Activated effector memory CD4-positive, alpha-beta T cell treated with Interleukin-2 at 50 U/mL for 16 hours (primary cell): ENCODE measurements at places on chromosomes 11 and 22.

DNA sequence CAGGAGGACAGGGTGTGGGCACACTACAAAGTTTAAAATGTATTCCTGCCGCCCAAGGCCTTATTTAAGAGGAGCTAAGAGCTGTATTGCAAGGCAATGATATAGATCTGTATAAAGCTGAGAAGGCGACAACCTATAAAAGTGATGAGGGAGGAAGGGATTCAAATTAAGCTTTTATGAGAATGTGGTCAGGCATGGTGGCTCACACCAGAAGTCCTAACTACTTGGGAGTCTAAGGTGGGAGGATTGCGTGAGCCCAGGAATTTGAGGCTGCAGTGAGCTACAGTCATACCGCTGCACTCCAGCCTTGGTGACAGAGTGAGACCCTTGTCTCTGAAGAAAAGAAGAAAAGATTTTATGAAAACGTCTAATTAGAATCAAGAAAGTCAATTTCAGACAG, 9.7 kb upstream of the GLB1L3 start:
- DNase-seq = no peak

DNA sequence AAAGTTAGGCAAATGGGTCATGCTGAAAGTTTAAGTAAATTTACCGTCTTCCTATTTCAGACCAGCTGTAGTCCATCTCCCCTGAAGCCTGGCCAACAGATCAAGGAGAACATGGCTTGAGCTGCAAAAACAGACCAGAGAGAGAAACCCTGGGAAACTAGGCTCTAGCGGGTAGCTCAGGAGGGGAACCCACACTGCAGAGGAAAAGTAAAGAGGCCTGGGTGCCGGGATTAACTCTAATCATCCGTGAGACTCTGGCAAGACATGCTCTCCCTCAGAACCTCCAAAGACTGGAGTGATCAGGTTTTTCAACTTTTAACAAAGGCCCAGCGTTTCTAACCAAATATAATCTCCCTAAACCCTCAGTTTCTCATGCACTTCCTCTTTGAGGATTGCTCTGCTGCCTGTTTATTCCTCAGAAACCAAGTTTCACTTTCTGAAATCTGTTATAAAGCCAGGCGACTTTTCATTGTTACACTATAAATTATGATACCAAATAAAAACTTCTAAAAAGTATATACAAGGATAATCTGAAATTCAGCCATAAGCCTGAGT, 67.5 kb downstream of the GAB2 start:
- DNase-seq = no peak

- DNase-seq = peak; percentile 35
Measured at GRCh38 chr11:11848891-11849746, 7.3 kb downstream of the USP47 start.

GRCh38 chr11:62152245-62153086, 28.7 kb downstream of the INCENP start:
- DNase-seq = no peak

DNA sequence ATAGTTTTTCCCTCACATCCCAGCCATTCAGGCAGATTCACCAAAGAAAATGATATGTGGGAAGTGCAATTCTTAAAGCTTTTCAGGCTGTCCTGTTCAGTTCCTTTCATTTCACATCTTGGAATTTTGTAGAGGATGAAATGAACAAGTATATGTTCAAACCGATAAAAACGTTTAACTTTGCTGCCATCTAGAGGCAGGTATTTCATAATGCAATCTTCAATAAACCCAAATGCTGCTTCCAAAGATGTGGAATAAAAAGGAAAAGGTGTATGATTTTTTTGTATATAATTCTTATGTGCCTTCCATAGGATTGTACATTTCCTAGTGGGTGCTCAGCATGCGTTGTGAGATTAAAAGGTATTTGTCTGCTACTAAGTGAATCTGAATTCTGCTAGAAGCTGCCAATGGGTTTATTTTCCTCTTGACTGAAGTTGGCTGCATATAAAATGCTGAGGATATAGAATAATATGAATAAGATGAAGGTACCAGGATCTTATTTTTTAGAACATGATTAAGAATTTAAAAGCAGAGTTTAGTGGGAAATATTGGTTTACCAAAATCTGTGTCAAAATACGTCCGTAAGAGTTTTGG, 199.3 kb downstream of the PGR start:
- DNase-seq = no peak

DNA sequence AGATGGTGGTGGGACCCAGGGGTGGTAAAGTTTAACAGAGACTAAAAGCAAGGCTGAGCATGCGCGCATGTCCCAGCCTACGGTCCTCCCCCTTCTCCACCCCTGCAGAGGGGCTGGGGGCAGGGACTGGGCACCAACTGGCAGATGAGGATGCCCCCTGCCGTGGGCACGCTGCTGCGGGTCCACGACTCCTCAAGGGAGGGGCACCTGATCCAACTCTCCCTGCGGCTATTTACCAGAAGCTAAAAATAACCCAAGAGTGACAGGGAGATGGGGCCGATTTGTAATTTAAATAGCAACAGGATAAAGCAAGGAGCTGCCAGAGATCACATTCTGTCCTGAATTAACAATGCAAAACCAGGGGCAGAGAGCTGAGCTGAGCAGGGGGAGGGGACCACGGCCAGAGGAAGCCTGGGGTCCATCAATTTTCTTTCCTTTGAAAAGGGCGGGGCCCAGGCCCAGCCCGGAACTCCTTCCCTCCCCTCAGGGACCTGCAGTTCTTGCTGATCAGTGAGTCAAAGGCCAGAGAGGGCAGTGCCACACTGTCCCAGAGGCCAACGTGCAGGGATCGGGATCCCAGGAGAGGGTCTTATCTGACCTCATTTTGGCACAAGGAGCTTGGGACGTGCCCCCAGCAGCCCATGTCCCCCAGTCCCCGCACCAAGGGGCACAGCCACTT, 8.1 kb upstream of the DGKZ start:
- no peak for DNase-seq

DNA sequence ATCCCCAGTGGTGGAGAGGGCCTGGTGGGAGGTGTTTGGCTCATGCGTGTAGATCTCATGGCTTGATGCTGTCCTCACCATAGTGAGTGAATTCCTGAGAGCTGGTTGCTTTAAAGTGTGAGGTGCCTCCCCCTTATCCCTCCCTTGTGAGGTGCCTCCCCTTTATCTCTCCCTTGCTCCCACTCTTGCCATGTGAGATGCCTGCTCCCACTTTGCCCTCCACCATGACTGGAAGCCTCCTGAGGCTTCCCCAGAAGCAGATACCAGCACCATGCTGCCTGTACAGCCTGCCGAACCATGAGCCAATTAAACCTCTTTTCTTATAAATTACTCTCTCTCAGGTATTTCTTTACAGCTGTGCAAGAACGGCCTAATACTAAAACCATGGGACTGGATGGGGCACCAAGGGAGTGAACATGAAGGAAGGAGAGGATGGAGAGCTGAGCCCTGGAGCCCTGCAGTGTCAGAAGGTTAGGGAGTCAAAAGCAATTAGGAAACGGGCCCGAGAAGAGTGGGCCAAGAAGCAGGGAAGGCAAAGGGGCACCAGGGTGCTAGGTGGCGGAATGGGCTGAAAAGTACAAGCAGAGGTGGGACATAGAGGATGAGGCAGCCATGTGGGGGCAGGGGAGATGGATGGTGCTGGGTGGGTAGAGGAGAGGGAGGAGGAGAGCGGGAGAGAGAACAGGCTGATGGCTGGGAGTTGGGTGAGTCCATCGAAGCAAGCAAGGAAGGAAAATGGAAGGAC, 9.4 kb downstream of the IFITM10 start:
- DNase-seq = no peak

DNA sequence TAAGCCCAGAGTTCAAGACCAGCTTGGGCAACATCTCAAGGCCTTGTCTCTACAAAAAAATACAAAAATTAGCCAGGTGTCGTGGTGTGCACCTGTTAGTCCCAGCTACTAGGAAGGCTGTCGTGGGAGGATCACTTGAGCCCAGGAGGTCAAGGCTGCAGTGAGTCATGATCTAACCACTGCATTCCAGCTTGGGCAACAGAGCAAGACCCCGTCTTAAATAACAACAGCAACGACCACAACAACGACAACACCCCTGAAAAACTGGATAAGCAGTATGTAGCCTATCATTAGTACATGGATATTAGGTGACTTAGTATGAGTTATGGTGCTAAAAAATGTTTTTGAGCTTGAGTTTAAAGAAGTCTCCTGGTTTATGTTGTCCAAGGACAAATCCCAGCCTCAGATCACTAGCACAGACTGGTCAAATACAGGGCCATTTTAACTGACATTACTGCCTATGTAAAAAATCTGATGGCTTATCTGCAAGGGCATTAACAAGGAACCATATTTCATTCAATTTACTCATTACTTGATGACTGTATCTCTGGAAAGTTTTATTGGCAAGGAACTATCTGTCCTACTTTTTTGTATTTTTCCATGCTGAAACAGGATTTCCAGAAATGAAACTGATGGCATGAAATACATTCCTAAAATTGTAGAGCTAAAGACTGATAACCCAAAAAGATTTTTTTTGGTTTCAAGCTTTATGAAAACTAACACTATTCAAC, 23.4 kb downstream of the C2CD3 start:
- no peak for DNase-seq

- DNase-seq = no peak
Measured at GRCh38 chr11:3835751-3836150, 5.0 kb downstream of the RHOG start.

- DNase-seq = no peak
Measured at GRCh38 chr11:69268911-69269310, 25.0 kb upstream of the MYEOV start.

- DNase-seq = no peak
Measured at GRCh38 chr11:7592711-7593110, 78.9 kb downstream of the PPFIBP2 start.

DNA sequence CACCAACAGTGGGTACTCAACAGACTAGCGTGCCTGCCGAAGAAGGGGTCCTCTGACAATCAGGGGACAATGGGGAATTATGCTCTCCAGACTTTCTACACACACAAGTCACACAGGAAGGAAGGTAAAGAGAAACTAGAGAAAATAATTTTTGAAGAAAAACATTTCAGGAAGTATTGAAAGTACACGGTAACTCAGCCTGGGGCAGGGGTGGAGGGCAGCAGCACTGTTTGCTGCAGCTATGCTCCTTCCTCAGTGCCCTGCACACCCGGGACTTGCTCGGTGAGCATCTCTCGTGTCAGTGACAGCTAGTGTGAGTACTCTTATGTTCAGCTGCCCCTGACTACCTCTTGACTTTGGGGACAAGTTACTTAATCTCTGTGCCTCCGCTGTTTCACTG, 18.0 kb upstream of the APOA1 start:
- no peak for DNase-seq

GRCh38 chr11:45155058-45155551, 8.7 kb downstream of the PRDM11 start:
- no peak for DNase-seq

- DNase-seq = no peak
Measured at GRCh38 chr11:36425561-36426081, 84.5 kb downstream of the TRAF6 start.

DNA sequence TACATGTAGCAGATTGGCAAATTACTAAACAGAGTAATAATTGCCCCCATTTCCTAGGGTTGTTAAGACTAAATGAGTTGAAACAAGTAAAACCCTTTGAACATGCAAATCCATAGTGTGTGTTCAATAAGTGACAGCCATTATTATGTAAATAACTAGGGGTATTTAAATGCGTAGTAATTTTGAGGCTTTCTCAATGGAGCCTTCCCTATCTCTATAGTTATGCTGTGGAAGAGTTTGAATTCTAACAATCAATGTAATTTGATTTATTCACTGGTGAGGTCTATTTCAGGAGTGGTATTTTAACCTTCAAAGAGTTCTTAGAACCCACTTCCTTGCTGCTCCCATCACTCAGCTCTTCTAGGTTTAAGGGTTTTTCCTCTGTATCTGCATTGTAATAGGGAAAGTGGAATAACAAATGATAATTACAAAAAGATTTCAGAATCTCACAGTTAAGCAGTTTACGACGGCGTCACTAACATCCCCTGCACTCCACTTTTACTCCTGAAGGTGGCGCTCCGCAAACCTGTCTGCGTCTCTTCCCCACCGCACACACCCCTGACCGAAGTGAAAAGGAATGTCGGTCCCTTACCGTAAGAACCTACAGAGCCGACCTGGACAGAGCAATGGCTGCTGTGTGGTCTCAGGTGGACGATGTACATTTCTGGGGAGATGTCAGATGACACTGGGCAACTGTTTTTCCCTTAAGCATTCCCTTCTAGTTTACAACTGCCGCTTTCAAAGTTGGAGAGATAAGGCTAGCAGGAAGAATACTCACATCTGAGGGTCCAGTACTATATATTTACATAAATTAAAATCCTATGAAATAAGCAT, 80.8 kb downstream of the ZC3H12C start:
- DNase-seq = peak; percentile 35

DNA sequence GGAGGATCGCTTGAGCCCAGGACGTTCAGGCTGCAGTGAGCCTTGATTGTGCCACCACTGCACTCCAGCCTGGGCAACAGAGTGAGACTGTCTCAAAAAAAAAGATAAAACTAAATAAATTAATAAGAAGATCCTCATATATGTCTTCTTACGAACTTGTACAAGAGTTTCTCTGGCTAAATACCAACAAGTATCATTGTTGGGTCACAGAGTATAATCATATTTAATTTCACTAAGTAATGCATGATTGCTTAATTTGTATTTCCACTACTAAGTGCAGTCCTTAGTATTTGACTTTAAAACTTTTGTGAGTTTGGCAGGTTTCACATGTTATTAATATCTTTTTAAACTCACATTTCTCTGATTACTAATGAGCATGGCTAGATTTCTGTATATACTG, 60.9 kb downstream of the PACS1 start:
- DNase-seq = no peak

- no peak for DNase-seq
Measured at GRCh38 chr11:724049-724777, 18.2 kb downstream of the EPS8L2 start.

- peak; percentile 12 for DNase-seq
Measured at GRCh38 chr11:67998150-67999045, 5.5 kb downstream of the UNC93B1 start.

DNA sequence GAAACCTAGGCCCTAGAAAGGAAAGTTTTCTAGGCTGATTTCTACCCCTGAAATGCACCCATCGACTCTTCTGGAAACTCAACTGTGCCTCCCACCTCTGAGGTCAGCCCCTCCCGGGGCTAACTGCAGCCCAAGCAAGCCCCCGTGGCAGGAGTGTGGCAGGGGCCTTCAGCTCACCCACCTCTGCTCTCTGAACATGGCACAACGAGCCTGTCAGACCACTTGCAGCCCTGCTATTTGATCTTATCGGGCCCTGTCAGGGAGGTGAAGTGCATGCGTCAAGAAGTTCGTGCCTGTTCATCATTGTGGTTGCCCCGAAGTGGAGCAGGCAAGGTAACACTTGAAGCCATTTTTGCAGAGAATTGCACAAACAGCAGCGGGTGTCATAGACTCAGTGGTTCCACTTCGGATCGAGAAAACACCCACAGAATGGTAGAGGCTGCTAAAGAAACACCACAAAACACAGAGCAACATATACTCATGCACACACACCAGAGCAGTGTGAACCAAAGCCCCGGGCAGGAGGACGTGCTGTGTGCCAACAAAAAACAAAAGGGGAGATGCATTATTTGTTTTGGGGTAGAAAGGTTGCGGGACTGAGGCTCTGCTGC, 262.7 kb downstream of the ETS1 start:
- DNase-seq = peak; percentile 76

- DNase-seq = no peak
Measured at GRCh38 chr11:74932169-74932568, 16.7 kb downstream of the XRRA1 start.

GRCh38 chr11:115819014-115819413, 314.8 kb upstream of the CADM1 start:
- no peak for DNase-seq
